ENCODE measurements at places on chromosomes 2 and 18.

DNA sequence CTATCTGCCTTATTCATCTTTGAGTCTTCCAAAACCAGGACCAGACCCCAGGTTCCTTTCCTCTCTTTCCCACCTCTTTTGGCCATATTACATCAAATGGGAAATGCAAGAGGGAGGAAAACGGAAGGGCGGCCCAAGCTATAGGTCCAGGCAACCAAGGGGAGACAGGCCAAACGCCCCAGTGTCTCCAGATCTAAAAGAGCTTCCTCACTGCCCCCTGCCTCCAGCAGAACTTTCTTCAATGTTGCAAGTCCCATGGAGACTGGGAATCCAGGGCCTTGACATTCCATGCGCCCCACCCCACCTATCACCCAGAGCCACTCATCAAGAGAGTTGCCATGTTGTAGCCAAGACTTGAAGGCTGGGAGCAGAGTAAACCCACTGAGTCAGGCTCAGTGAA lies 15.4 kb downstream of the TNS1 start:
- H3K27ac ChIP-seq, result no peak overlapping the region
- no peaks in the 10 kb centered on the region for H3K36me3 ChIP-seq
- DNase-seq, result no peak
- no peak overlapping the region for H3K4me3 ChIP-seq
- no peaks in the 10 kb centered on the region for H3K27me3 ChIP-seq
- H3K4me1 ChIP-seq, result no peaks in the 10 kb centered on the region

DNA sequence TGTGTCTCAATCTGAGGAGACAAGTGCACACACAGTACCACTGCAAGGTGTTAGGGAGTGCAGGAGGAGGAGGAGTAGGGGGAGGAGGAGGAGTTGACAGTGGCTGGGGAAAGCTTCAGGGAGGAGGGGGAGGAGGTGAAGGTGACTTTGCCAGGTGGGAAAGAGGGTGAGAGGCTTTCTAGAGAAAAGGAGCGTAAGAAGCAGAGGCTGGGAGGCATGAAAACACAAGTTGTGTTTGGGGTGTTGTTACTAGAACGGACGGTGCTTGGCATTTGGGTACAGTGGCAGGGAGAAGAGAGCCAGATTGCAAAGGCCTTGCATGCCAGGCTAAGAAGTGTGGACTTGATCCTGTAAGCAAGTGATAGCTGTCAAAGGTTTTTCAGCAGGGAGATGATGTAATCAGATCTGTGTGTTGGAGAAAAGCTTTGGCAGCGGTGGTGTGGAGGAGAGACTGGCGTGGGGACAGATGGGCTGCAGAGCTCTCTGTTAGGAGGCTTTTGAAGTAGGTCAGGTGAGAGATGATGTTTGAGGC lies 16.2 kb downstream of the TANC1 start:
- no peak overlapping the region for H3K27ac ChIP-seq
- H3K27me3 ChIP-seq, result peaks cover 3% of the 10 kb centered on the region
- H3K4me3 ChIP-seq, result no peak overlapping the region

GRCh38 chr2:9107168-9108025 lies 99.2 kb upstream of the ASAP2 start:
- H3K36me3 ChIP-seq, result no peaks in the 10 kb centered on the region
- DNase-seq, result no peak
- no peaks in the 10 kb centered on the region for H3K4me1 ChIP-seq
- H3K4me3 ChIP-seq, result no peak overlapping the region
- no peak overlapping the region for H3K27ac ChIP-seq

DNA sequence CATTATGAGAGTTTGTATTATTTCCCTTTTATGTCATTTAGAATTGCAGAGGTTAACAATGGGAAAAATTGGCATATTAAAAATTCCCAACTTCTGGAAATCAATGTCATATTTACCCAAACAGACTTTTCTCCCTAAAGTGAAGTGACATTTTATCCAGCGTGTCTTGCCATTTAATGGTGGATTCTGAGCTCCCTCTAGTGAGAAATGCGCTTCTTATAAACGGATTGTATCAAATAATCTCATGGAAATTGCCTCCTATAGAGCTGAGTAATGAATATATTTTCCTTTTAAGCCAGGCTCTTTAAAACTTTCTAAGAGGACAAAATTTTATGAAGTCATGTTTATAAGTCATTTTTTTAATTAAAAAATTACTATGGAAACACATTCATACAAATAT lies 5.7 kb upstream of the GCFC2 start:
- no peak for DNase-seq
- H3K27me3 ChIP-seq, result peaks cover 16% of the 10 kb centered on the region
- H3K4me1 ChIP-seq, result no peaks in the 10 kb centered on the region
- H3K27ac ChIP-seq, result no peak overlapping the region

DNA sequence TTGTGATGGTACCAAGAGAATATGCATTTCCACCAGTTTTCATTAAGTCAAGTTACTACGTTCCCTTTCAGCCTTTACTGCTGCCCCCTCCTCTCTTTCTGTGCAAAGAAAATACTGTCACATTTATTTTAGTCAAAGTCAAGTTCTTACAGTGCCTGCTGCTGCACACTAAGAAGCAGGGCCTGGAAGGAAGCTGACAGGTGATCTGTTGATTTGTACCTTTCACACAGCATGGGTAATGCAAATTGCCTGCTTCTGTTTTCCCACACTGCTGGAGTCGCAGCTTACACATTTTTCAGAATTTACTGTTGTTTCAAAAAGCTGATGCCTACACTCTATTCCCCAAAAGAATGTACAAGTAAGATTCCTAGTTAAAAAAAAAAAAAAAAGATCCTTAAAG lies 48.7 kb upstream of the CD226 start:
- H3K4me1 ChIP-seq, result peaks cover 5% of the 10 kb centered on the region
- H3K36me3 ChIP-seq, result peaks cover 39% of the 10 kb centered on the region
- DNase-seq, result no peak
- no peak overlapping the region for H3K4me3 ChIP-seq

DNA sequence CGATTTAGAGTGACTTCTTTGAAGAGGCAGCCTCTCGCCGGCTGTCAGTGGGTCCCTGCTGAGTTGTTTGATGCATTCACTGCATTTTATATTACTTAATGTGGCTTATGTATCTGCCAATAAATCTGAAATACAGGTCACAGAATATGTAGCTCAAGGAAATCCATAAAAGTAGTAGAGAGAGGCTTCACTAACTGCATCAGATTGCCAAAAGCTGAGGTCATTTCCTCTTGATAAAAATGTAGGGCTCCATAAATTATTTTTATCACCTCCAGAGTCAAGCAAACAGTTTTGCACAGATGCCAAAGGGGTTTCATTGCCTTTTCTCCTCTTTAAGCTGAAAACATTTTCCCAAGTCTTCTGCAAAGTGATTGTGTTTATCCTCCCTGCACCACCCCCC lies 36.5 kb upstream of the CCDC93 start:
- DNase-seq, result no peak
- no peaks in the 10 kb centered on the region for H3K36me3 ChIP-seq
- peaks cover 32% of the 10 kb centered on the region for H3K27me3 ChIP-seq
- H3K4me1 ChIP-seq, result peaks cover 9% of the 10 kb centered on the region

DNA sequence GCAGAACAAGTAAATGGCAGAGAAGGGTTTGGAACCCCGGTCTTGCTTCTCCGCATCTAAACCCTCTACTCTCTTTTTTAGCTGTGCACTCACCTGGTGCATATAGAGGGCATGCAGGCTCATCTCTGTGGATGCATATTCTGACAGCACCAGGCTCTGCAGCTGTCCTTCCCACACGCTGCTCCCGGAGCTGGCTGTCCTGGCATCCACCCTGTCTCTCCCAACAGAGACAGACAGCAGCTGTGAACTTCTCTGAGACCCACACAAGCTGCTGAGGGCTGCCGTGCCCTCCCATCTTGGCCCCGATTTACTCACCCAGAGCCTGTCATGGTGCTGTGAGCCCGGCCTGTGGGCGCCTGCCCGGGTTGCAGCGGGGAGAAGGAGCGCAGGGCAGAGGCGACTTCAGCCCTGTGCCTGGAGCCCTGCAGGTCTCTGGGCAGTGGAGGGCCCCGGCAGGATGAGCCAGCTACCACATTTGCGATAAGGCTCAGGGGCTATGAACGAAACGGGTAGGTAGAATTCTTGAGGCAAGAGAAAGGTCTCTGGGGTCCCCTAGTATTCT lies 3.3 kb upstream of the ABCB6 start:
- H3K4me3 ChIP-seq, result no peak overlapping the region
- H3K4me1 ChIP-seq, result peaks cover 18% of the 10 kb centered on the region
- peaks cover 54% of the 10 kb centered on the region for H3K36me3 ChIP-seq
- DNase-seq, result no peak

DNA sequence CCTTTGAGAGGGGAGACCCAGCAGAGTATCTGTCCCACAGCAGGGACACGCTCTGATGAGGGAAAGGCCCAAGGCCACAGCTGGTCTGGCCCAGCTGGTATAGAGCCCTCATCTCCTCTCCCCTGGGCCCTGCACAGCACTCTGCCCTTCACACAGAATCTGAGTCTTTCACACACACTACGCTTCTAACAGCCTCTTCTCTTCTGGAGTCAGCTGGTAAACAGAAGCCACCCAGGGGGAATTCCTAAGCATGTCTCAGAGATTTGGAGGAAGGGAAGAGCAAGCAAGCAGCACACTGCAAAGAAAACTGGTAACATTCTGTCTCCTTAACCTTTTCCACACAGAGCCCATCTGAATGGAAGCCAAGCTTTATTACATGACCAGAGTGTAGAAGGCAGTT lies 121.1 kb upstream of the ACAA2 start:
- no peak overlapping the region for H3K4me3 ChIP-seq
- H3K27me3 ChIP-seq, result peaks cover 7% of the 10 kb centered on the region
- no peak overlapping the region for H3K27ac ChIP-seq
- no peaks in the 10 kb centered on the region for H3K36me3 ChIP-seq
- H3K4me1 ChIP-seq, result peaks cover 6% of the 10 kb centered on the region

- H3K27me3 ChIP-seq, result no peaks in the 10 kb centered on the region
- no peaks in the 10 kb centered on the region for H3K36me3 ChIP-seq
- no peaks in the 10 kb centered on the region for H3K4me1 ChIP-seq
- H3K4me3 ChIP-seq, result no peak overlapping the region
- H3K27ac ChIP-seq, result no peak overlapping the region
Measured at GRCh38 chr2:18898271-18898670, 308.9 kb upstream of the NT5C1B start.

DNA sequence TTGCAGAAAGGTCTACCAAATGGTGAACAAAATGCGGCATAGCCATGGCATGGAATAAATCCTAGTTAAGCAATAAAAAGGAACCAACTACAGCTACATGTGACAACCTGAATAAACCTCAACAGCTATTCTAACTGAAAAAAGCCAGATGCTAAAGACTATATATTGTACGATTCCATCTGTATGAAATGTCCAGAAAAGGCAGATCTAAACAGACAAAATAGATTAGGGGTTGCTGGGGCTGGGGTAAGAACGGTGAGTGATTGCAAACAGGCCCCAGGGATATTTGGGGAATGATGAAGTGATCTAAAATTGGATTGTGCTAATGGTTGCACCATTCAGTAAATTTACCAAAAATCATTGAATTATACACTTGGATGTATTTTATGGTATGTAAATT lies 2.8 kb downstream of the CCDC68 start:
- peaks cover 58% of the 10 kb centered on the region for H3K27me3 ChIP-seq
- no peak overlapping the region for H3K4me3 ChIP-seq
- H3K27ac ChIP-seq, result no peak overlapping the region
- H3K4me1 ChIP-seq, result no peaks in the 10 kb centered on the region
- H3K36me3 ChIP-seq, result no peaks in the 10 kb centered on the region
- no peak for DNase-seq

DNA sequence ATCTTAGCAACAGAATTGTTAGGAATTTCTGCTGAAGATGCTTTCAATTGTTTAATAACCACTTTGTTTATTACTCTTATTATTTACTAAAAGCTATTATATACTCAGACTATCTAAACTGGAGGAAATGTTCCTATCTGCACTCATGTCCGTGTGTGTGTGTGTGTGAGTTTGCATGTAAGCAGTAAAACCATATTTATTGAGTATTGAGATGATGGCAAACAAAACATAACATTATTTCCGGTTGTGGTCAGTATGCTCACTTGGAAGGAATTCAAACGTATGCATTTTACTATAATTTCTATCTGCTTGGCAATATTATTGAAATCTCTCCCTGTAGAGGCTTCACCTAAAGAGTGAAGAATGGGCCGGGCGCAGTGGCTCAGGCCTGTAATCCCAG lies 43.0 kb upstream of the ZNF804A start:
- no peaks in the 10 kb centered on the region for H3K27me3 ChIP-seq
- H3K36me3 ChIP-seq, result no peaks in the 10 kb centered on the region
- H3K4me3 ChIP-seq, result no peak overlapping the region
- H3K27ac ChIP-seq, result no peak overlapping the region
- no peaks in the 10 kb centered on the region for H3K4me1 ChIP-seq
- DNase-seq, result no peak

DNA sequence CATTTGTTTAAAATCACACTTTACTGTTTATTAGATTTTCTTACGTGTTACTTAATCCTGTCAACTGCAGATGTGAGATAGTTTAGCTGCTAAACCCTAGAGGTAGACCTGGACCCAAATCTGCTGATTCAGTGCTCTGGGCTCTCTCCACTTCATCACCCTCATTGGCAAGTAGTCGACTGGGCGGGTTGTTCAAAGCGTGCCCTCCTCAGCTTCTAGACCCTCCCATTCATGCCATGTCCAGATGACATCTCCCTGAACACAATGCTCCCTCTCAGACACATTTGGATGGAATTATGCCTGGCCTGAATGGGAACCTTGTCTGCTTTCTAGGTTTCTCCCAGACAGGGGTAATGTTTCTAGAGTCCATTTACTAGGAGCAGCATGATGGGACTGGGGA lies 43.7 kb downstream of the RPIA start:
- H3K4me1 ChIP-seq, result peaks cover 5% of the 10 kb centered on the region
- H3K36me3 ChIP-seq, result peaks cover 5% of the 10 kb centered on the region
- H3K27ac ChIP-seq, result no peak overlapping the region
- no peaks in the 10 kb centered on the region for H3K27me3 ChIP-seq
- DNase-seq, result no peak

GRCh38 chr2:109522063-109522374 lies 91.7 kb downstream of the SEPTIN10 start:
- H3K36me3 ChIP-seq, result no peaks in the 10 kb centered on the region
- no peak for DNase-seq
- H3K4me1 ChIP-seq, result no peaks in the 10 kb centered on the region
- H3K4me3 ChIP-seq, result no peak overlapping the region
- no peak overlapping the region for H3K27ac ChIP-seq
- H3K27me3 ChIP-seq, result no peaks in the 10 kb centered on the region

DNA sequence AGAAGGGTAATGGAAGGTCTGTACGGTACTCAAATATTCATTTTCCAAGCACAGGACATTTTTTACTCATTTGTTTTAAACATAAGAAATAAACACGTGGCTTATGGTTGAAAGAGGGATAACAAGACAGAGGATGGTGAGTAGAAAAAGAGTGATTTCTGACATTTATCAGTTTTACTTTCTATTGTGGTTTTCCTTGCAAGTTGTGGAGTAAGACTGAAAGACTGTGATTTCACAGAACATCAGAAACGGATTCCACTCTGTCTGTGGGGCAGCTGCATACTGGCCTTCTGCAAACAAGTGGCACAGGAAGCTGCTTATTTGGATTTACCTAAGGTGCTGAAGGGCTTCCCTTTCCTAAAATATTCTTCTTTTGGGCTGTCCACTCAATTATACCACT lies 122.2 kb upstream of the ITGB6 start:
- H3K4me3 ChIP-seq, result no peak overlapping the region
- peaks cover 4% of the 10 kb centered on the region for H3K36me3 ChIP-seq
- peaks cover 37% of the 10 kb centered on the region for H3K4me1 ChIP-seq
- H3K27me3 ChIP-seq, result peaks cover 9% of the 10 kb centered on the region

- no peak for DNase-seq
- H3K27me3 ChIP-seq, result no peaks in the 10 kb centered on the region
- no peaks in the 10 kb centered on the region for H3K36me3 ChIP-seq
- no peaks in the 10 kb centered on the region for H3K4me1 ChIP-seq
- no peak overlapping the region for H3K27ac ChIP-seq
- no peak overlapping the region for H3K4me3 ChIP-seq
Measured at GRCh38 chr2:226169751-226170581, 629.7 kb downstream of the IRS1 start.

GRCh38 chr2:240746671-240747070 lies 55.0 kb downstream of the AQP12A start:
- H3K27ac ChIP-seq, result no peak overlapping the region
- no peak for DNase-seq
- H3K4me3 ChIP-seq, result no peak overlapping the region
- H3K36me3 ChIP-seq, result no peaks in the 10 kb centered on the region

Measured in T-helper 2 cell treated with Interferon-gamma antibody and Interleukin-4, amounts not matched to agents 5 μg/mL and 100 μg/mL, for 36 hours (primary cell).